ENCODE measurements at places on chromosomes 7 and 10.

- no peak for ATAC-seq
Observed at GRCh38 chr7:16144361-16144760, 277.0 kb downstream of the CRPPA start.

GRCh38 chr10:8618834-8619233 lies 564.3 kb downstream of the GATA3 start:
- ATAC-seq, result no peak

- ATAC-seq, result no peak
Observed at GRCh38 chr7:42877862-42878261, 34.0 kb downstream of the C7orf25 start.

DNA sequence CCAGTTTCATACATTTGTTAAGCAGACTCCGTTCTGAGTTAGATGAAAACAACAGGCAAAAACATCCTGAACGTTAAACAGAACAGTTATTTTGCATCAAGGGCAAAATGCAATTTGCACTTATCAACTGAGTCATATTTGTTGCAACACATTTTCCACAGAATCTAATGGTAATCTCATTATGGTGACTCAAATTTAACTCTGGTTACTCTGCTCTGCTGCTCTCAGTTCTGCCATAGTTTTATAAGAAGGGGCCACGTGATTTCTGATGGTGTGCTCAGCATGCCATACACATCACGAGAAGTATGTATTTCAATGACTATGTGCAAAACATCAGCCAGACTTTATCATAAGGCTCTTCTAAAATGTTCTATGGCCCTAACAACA lies 148.8 kb downstream of the CHCHD3 start:
- peak; percentile 94 for ATAC-seq

DNA sequence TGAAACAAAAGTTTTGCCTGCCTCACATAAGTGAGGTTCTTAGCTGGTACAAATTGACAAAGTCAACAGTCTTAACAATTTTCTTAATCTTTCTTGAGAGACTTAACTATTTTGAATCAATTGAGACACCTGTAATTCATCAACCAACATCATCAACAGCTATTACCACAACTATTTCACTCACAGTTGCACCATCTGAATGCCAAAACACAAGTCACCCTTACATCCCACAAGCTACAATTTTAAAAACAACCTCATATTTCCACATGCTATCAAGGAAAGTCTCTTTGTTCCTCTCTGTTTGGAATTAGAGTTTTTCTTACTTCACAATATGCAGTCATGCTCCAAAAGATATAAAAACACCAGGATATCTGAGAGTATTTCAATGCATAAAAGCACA lies 4.9 kb downstream of the SMURF1 start:
- ATAC-seq, result no peak

- ATAC-seq, result no peak
Observed at GRCh38 chr7:157220916-157221569, 82.3 kb downstream of the UBE3C start.

DNA sequence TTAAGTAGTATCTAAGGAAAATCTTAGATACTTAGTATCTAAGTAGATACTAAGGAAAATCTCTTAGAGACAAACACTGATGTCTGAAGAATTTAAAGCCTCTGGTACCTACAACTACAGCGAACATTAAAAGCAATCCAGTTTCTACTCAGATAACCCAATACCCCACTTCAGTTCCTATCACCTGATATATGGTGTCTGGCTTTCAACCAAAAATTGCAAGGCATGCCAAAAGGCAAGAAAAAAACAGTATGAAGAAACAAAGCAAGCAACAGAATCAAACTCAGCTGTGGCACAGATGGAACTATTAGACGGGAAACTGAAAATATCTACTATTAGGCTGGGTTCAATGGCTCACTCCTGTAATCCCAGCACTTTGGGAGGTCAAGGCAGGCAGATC lies 31.1 kb downstream of the ARHGAP12 start:
- no peak for ATAC-seq

GRCh38 chr7:122383934-122384333 lies 79.4 kb upstream of the FEZF1 start:
- ATAC-seq, result peak; percentile 89

DNA sequence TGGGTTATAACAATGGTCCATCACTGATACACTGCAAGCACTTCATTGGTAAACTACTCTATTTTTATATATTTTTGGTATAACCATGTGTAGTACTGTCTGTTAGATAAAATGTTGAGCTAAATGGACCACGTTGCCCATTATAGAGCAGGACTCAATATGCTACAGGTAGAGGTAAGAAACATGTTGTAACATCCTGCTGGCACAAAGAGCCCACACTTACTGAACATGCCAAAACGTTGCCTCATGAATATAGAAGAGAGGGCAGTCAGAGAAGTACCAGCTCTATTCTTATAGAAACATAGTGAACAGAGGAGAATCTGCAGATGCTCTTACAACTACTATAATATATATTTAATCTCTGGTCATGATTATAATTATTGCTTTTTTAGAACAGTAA lies 18.4 kb upstream of the MET start:
- ATAC-seq, result no peak

- no peak for ATAC-seq
Observed at GRCh38 chr10:72847681-72848080, 45.9 kb upstream of the OIT3 start.

DNA sequence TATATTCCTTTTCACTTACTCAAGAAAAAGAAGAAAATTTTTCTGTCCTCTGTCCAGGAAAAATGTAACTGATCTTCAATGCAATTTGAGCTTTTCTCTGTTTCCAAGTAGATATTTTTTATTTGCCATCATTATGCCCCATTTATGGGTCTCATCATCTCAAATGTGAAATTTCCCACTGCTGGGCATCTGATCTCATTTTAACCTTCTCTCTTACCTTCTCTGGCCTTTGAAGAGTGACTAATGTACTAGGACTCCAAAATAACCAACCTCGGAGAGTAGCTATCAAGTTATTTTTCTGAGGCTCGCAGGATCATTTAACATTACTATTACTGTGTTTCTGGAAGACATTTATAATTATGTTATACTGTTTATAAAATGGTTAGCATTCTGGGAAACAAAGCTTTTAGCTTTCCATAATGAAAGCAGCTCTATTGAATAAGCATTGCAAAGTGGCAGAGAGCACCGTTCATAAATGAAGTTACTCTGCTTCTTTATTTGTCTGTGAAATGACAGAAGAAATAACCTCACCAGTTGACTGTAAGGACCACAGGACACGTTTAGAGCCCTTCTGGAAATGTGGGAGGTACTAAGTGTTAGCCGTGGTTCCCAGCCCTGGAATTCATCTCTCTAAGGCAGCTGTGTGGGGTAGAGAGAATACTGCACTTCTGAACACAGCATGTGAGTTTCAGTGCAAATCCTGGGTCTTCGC lies 33.3 kb upstream of the NMT2 start:
- ATAC-seq, result no peak

DNA sequence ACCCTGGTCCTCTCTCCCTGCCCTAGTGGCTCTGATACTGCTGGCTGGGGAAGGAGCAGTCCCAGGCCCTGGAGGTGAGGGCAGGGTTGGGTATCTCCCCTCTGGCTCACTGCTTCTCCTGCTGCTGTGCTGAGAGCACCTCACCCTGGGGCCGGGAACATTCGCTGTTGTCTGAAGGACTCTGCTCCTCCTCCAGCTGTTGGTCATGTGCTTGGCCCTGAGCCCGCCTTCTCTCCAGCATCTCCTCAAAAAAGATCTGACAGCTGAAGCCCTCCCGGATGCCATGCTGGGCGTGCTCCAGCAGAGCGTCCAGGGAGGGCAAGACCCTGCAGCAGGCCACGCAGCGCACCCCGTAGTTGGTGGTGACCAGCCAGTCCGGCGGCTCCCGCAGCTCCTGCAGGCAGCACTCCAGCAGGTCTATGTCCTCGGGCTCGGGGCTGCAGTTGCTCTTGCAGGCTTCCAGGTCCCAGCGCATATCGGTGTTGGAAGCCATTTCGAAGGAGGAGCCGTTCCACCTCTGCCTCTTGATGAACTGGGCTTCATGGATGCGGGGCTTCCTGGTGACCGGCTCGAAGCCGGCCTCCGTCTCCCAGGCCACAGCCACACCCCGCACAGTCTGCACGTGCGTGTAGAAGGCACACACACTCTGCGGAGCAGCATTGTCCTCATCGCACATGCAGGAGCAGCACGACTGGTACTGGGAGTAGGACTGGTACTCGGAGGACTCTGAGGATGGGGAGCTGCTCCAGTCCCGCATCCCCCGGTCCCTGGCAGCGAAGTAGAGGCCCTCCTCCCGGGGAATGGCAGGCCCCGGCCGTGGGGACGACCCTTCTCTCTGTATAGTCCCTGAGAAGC lies 2.1 kb downstream of the FAM170B start:
- ATAC-seq, result no peak

DNA sequence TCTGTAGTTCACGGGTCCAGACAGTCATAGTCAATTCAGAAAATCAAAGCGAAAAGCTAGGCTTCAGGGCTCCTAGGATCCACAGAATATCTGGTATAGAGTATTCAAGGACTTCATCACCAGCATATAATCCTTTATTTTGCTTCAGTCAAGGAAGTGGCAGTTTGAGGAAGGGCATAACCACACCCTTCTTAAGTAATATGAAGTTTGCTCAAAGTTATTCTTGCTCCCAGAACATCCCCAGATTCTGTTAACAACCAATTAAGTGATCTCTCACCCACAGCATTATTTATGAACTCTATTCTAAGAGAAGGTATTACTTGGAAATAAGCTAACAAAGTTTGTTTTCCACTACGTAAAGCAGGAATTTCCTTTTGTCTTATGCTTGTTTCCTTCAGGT lies 13.2 kb downstream of the CWF19L1 start:
- no peak for ATAC-seq

DNA sequence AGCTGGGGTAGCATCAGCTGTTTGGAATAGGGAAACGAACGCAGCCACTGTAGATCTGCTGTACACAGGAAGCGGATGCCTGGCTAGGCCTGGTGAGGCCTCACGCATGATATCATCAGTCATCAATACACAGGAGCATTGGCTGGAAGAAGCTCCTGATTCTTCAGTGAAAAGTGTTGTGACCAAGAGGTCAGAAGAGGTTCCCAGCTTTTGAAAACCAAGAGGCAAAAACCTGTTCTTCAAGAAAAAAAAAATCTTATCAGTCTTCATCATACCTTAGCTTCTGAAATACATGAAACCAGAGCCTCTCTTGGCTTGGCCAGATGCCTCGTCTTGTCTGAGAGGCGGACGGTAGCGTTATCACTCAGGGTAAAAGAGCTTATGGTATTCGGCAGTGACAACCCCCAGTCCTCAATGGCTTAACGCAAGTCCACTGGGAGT lies 139.3 kb upstream of the TCF7L2 start:
- ATAC-seq, result no peak

GRCh38 chr7:128934361-128935341 lies 3.1 kb upstream of the IRF5 start:
- ATAC-seq, result no peak

DNA sequence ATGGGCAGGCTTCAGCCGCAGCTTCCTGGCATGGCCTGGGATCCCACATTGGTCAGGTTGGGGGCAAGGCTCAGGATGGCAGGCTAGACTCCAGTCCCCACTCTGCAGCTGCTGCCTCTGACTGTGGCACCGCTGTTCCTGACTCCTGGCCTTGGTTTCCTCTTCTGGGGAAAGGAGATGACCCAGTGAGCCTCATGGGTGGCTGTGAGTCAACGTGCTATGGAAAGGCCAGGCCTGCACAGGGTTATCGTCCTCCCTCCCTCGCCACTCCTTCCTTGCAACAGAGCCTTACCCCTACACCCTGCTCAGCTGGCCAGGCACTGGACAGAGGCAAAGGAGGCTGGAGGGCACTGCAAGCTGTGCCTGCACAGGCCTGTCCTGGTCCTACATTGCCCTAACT lies 36.1 kb upstream of the CHST15 start:
- ATAC-seq, result no peak

GRCh38 chr10:22229802-22230157 lies 12.0 kb upstream of the EBLN1 start:
- ATAC-seq, result no peak

DNA sequence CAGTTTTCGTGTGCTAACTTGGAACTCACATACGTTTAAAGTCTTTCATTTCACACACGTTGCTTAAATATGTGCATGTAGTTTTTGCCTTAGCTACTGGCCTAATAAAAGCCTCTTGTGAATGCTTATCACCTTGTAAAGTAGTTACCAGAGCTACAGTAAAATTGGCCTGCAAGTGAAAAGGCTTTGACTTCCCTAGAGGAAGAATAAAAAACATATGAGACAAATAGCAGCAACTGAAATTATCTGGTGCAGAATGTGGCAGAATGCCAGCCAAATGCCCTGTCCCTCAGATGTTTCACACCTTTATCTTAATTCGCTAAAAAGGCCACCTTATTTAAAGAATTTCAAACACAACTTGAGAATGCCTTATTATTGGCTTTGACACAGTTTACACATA lies 28.1 kb upstream of the RPA3 start:
- no peak for ATAC-seq

DNA sequence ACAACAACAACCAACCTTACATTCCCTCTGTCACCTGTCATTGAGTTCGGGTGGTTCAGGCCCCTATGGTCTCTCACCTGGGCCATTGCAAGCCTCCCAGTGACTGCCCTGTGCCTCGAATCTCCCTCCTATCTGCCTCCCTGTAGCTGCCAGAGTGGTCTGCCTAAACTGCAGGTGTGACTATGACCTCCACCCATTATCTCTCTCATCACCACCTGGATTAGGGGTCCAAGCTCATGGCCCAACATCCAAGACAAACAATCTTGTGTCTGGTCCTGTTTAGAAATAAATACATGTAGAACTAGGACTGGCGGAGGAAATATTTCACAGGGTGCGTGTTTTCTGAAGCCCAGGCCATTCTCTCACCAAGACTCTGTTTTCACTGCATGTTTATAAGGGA lies 146.6 kb downstream of the HERPUD2 start:
- ATAC-seq, result no peak

DNA sequence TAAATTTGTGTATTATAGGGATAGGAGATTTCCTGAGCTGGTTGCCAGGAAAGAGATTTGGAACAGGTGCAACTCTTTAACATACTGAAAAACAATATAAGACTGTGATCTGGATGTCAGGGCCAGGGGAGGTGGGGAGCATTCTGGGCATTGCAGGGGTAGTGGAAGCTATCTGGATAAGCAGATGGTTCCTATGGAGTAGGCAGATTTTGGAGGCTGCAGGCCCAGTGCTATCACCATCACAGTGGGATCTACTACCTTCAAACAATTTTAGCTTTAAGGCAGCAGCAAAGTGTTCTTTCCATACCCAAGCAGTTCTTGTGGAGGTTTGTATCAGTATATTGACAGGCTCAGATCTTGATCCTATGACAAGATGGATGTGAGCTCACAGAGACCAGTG lies 71.1 kb downstream of the ADAM22 start:
- no peak for ATAC-seq

- ATAC-seq, result no peak
Observed at GRCh38 chr10:80542652-80543318, 5.1 kb downstream of the SH2D4B start.

GRCh38 chr7:147524726-147525250 lies 1065.8 kb upstream of the C7orf33 start:
- no peak for ATAC-seq

DNA sequence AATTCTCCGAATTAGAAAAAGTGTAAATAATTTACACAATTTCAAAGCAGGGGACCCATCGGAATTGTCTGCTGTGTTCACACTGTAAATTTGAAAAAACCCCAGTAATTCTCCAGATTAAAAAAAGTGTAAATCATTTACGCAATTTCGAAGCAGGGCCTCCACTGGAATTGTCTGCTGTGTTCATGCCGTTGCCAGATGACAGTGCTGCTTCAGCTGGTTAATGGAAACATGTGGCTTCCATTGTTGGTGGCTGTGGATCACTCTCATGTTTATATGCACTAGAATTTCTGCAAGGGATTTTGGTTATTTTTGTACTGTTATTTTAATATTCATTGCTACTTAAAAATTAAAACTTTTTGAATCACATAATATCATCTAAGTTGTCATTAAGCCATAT lies 88.8 kb upstream of the ELMO1 start:
- peak; percentile 57 for ATAC-seq

- ATAC-seq, result no peak
Observed at GRCh38 chr7:108097703-108098102, 32.5 kb downstream of the LAMB4 start.
